ENCODE measurements at places on chromosomes 16 and 17.
A peak's percentile ranks its signal among the peaks of the same experiment; 100 is the strongest.

- no peak for DNase-seq
Measured at GRCh38 chr16:2214719-2214968, at the start of gene PGP. PGP (minus strand) TSS chr16:2214840; CDS start chr16:2214777, 63 bp downstream.

DNA sequence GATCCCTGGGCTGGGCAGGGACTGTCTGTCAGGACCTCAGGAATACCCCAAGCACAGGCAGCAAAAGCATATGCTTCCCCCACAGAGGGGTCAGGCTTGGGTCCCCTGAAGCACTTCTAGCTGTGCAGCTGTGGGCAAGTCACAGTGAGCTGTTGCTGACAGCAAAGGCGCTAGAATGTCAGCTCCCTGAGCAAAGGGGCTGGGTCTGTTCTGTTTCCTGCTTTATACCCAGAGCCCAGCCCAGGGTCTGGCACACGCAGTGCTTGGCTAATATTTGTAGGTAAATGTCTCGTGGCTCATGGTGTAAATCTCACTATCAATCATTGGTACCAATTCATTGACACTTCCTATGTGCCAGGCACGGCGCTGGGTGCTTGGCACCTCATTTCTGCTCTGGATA is 16.6 kb upstream of the MPRIP start:
- no peak for DNase-seq

DNA sequence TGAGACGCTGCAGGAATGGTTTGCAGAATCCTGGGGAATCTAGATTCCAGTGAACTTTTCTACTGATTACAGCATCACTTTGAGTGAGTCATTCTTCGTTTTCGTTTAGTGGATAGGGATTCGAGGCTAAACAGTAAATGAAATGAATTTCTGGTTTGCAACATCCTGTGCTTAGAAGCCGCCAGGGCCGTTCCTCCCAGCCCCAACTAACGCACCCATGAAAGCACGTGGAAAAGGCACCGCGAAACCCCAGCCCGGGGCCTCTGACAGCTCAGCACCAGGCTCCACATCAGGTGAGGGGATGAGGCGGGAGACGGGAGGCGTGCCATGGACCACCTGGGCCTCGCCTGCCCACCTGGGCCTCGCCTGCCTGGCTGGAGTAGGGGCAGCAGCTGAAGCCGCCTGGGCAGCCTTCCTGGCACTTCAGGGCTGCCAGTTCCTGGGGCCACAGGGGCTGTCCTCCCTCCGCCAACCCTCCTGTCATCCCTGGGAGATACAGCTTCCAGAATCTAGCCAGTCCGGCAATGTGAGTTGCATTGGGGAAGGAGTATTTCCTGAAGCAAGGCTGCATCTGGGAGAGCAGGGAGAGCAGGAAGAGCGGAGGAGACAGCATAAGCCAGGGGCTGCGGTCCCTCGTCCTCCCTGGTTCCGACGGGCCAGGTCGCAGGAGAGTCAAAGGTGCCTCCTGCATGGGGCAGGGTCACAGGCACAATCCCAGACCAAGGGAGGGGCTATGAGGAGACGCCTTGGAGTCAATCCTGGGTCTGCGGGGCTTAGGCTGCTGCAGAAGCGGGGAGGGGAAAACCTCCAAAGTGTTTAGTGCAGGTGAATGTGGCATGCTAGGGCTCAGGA is 78.4 kb downstream of the RPH3AL start:
- DNase-seq, result no peak

DNA sequence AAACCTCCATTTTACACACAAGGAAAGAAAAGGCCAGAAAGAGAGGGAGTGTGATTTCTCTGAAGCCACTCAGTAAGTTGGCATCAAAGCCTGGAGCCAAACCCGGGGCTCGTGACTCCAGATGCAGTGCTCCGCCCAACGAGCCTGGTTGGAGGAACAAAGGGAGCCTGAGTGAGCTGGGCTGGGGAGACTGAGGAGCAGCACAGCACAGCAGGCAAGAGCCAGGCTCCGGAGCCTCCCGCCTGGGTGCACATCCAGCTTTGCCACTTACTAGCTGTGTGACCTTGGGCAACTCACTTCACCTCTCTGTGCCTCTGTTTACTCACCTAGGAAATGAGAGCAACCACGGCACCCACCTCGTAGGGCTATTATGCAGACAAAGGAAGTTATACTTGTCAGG is 5.6 kb downstream of the GSG1L start:
- DNase-seq, result no peak

DNA sequence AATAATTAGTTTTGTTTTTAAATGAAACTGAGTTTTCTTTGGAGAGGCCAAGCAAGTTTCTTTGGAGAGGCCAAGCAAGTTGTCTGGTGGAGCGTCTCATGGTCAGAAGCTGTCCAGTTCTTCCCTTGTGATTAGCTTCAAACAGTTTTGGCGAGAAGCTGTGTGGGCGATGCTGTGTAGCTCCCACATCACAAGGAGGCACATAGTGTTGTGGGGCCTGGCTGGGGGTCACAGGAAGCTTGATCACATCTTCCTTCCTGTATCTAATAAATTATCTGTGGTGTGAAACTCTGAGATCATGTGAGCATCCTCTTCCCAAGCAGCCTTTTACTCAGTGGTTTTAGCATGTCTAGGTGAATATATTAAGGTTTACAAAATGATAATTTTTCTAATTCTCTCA is 33.9 kb downstream of the SPECC1 start:
- no peak for DNase-seq

DNA sequence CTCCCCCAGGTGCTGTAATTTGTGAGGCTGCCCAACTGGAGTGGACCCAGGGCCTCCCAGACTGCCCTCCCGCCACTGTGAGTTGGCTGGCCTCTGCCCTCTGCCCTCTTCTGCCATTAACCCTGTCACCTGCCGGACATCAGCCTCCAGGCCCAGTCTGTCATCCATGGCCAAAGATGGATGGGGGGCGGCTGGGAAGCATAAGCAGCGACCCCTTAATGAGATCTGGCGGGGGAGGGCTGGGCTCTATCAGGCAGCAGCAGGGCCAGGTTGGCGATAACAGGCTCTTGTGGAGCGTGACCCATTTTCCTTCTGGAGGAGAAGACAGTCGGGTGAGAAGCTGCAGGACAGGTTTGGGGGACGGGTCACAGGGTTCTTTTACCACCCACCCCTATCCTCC is 25.3 kb downstream of the CDK5RAP3 start:
- DNase-seq, result no peak

GRCh38 chr17:37187262-37187661 is 188.5 kb upstream of the C17orf78 start:
- DNase-seq, result no peak

GRCh38 chr17:7325031-7325528 is 4.1 kb downstream of the NEURL4 start:
- no peak for DNase-seq

DNA sequence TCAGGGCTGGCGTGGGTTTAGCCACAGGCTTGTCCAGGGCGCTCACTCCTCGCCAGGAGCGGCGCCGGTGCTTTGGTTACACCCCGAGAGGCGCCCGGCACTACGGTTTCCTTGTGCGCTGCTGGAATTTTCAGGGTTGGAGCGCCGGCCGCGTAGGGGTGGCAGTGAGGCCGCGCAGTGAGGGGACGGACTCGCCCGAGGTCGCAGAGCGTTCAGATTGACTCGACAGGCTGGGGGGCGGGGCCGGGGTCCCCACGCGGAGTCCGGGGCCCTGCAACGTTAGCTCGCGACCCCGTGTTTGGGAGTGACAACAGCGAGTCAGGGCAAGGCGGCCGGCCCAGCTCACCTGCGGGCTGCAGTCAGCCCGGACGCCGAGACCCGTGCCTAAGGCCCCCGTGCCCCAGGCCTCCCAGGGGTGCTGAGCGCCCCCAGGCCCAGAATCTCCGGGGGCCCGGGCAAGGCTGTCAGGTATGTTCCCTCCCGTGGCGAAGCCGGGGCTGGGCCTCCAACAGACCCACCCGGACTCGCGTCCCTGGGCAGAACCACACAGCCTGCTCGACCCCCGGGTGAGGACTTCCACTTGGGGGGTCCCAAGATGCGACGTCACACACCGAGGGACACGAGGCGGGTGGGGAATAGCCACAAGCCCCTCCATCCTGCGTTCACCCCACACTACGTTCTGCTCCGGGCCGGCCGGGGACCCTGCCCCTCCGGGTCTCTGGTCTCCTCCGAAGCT is 1.3 kb upstream of the ACTG1 start:
- DNase-seq, result peak; percentile 49

DNA sequence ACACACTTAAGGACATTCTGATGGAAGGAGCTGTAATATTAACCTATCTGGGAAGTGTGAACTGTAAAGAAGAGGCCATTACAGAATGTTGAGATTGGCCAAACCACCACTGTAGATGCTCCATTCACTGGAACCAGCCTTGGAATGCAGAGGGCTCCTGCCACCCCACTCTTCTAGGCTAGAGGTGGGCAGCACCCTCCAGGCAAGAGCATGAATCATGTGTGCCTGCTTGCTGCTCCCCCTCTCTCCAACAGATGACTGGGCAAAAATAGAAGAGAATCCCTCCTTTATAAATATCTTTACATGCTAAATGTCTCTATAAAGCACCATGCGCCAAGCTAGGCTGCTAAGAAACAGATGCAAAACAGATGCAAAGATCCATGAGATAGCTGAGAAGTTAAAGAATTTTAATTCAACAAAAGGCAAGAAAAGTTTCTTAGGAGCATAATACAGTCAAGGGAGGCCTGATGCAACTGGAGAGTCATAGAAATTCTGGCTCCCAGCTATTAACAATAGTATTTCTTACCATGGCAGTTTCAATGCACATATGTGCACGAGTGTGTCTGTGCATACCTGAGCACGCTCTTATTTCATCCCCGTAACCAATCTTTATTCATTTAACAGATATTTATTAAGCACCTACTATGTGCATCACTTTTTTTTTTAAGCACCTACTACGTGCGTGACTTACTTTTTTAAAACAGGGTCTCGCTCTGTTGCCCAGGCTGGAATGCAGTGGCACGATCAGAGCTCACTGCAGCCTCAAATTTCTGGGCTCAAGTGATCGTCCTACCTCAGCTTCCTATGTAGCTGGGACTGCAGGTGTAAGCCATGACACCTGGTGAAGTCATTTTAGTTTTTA is 53.6 kb downstream of the GRIN2A start:
- DNase-seq, result no peak

- no peak for DNase-seq
Measured at GRCh38 chr16:31016018-31016417, 5.6 kb upstream of the STX1B start.

- DNase-seq, result no peak
Measured at GRCh38 chr16:75288596-75289120, 37.2 kb upstream of the BCAR1 start.

Data from kidney glomerular epithelial cell (primary cell).